ENCODE measurements at places on chromosomes 7 and 10.
A peak's percentile ranks its signal among the peaks of the same experiment; 100 is the strongest.

DNA sequence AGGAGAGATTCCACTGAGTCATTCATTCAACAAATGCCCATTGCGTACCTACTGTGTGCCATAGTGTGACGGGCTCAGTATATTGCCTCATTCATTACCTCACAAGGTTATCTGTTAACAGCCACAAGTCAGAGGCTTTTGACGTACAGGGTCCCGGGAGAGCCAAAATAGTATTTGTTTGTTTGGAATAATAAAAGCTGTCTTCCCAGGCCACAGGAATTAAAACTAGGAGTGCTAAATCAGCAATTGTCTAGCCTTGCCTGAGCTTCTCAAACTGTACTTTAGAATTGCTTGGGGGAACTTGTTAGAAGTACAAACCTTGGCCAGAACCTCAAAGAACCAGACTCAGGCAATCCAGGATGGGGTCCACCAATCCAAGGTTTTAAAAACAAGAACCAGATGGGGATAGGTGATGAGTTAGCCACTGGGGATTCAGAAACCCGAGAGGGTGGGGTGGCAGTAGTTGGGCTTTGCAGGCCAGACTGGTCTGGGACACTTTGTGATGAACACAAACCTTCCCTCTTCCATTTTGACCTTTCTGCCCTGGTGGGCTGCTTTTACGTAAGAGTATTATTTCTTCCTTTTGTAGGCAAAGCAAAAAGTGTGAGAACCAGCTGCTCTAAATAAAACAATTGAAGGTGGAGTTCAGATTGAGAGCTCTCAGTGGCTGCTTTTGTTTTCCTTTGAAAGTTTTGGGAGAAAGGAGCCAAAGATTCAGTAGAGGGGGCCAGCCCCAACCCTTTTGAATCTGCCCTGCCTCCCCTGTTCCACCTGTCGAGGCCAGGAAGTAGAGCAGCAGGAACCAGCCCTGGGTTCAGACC, 113.0 kb upstream of the ANLN start:
- no peak for DNase-seq

DNA sequence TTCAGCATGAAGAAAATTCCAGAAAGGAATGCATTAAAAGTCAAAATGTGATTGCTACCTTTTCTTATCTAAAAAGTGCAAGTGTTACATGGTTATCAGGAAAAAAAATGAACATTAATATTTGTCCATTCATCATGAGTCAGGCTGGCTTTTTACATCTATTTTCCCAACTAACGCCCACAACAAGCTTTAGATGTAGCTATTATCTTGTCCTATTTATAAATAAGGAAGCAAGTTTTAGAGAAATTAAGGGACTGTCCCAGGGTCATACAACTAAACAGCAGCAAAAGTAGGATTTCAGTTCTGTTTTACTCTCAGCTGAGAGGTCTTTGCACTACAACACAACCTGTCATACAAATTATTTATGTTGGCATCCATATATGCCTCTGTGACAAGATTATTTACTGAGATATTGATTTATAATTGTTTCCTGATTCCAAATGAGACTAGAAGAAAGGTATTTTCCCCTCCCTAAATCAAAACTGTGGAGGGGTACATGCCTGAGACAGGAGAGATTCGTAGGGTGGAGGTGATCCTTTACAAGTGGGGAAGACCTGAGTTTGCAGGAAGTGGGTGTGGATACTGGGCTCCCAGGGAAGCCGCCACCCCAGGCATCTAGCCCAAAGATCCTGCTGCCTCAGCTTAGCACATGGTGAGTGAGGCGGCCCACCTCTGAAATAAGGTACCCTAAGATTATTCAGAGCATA, 57.2 kb upstream of the ARID5B start:
- DNase-seq = no peak

- no peak for DNase-seq
These were observed 29.5 kb downstream of the CTNNA3 start for GRCh38 chr10:67666416-67667034.

- no peak for DNase-seq
These were observed 128.1 kb upstream of the UNC5B start for GRCh38 chr10:71084061-71084817.

- no peak for DNase-seq
These were observed 19.6 kb downstream of the WIPF3 start for GRCh38 chr7:29825775-29826529.

- no peak for DNase-seq
These were observed 37.2 kb downstream of the VOPP1 start for GRCh38 chr7:55534916-55535590.

DNA sequence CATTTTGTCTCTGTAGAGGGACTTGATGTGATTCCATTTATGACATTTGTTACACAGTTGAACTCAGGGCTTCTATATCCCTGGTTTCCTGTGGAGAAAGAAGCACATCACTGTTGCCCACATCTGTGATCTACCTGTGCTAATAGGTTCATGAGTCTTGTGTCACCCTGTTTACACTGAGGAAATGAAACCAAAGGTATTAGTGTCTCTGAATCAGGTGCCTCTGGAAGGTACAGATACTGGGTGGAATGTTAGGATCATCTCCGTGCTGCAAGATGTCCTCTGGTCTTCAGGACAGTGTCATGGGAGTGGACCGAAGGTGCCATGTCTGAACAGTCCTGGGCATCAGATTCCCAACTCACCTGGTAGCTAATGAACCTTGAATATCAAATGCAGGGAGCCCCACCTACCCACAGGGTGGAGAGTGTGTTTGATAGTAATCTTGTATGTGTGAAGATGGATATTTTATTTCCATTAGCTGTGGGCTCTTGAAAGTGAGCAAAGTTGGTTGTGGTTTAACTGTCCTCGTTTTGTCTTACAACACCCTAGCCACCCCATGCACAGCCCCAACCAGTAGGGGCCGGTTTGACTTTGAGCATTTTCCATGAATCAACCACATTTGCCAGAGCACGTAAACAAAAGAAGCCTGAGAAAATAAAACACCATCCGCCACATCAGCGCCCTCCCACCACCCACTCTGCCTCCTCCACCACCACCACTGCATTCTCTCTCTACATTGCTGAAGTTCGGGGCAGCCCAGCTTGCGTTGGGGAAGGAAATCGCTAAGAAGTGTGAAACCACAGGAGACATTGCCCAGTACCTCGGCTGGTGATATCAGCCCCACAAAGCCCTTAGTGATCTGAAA, 40.7 kb downstream of the TARP start:
- DNase-seq = peak; percentile 60

All from T-cell (primary cell).